Type B pancreatic cell (in vitro differentiated cells): ENCODE measurements at places on chromosomes 12 and 14. TPM values are rescaled to one million over a fixed set of nuclear protein-coding genes. Genes with fewer than 3 reads are reported as not detected.

Gene TMEM132C
- total RNA-seq = 4.3 and 61.8 TPM in 2 replicates

Gene FAM177A1
- 37.7 and 58.4 TPM in 2 replicates for total RNA-seq

Gene SERPINA10
- total RNA-seq = 1.5 and 2.8 TPM in 2 replicates

Gene OR4M1
- total RNA-seq = not detected in 2 replicates

Gene PLCZ1
- not detected in 2 replicates for total RNA-seq

Gene STAB2
- not detected in 2 replicates for total RNA-seq

Gene KRT73
- 0.12 TPM in 1 of 2 replicates, not detected in the other for total RNA-seq

Gene IQSEC3
- total RNA-seq = 3.7 and 4.2 TPM in 2 replicates

Gene NFATC4
- 33.8 and 130 TPM in 2 replicates for total RNA-seq

Gene CCDC177
- 0.21 and 3.4 TPM in 2 replicates for total RNA-seq

GRCh38 chr12:39905152-39905551, 200.7 kb downstream of the SLC2A13 start:
- H3K4me1 ChIP-seq = no peaks in the 10 kb centered on the region
- no peak overlapping the region for H3K4me3 ChIP-seq

DNA sequence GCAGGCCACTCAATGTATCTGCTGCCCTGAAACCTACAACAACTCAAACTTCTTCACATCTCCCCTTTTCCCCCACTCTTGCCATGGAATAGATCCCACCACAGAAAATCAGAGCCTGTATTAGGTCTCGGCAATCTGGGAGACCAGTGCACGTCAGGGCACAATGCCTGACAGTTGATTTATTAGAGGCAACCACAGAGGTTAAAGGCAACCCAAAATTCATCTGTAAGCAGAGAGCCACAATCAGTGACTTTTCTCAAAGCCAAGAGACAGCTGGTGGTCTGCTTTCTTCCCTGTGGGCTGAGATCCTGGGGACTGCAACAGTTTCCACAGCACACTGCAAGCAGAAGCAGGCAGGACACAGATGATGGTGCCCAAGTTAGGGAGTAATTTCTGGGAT, 169.0 kb upstream of the NTF3 start:
- no peak overlapping the region for H3K27ac ChIP-seq
- no peaks in the 10 kb centered on the region for H3K4me1 ChIP-seq
- DNase-seq = no peak
- H3K4me3 ChIP-seq = no peak overlapping the region
- H3K36me3 ChIP-seq = no peaks in the 10 kb centered on the region

- DNase-seq = no peak
- no peak overlapping the region for H3K4me3 ChIP-seq
- no peaks in the 10 kb centered on the region for H3K27me3 ChIP-seq
- no peaks in the 10 kb centered on the region for H3K36me3 ChIP-seq
- H3K4me1 ChIP-seq = no peaks in the 10 kb centered on the region
These were observed 123.9 kb upstream of the CCDC198 start for GRCh38 chr14:57617510-57617909.

- H3K4me1 ChIP-seq = no peaks in the 10 kb centered on the region
- no peak overlapping the region for H3K4me3 ChIP-seq
- DNase-seq = no peak
- no peaks in the 10 kb centered on the region for H3K27me3 ChIP-seq
These were observed 1089.3 kb downstream of the SLC16A7 start for GRCh38 chr12:60684988-60685655.

DNA sequence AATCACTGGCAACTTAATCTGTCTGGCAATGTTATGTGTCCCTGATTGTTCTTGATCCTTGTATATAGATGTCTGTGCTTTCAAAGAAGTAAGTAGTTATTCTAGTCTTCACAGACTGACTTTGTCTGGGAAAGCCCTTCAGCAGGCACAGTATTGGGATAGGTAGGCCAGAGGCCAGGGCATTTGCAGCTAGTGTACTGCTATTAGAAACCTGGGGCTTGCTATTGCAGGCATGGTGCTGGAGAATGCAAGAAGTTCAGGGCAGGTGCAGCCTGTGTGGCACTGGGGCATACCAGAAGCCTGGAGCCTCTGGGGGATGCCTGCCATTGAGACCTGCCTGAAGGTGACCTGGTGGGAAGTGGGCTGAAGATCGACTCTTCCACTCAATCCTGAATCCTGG, 96.3 kb downstream of the TMTC3 start:
- no peak for DNase-seq
- H3K4me1 ChIP-seq = no peaks in the 10 kb centered on the region

DNA sequence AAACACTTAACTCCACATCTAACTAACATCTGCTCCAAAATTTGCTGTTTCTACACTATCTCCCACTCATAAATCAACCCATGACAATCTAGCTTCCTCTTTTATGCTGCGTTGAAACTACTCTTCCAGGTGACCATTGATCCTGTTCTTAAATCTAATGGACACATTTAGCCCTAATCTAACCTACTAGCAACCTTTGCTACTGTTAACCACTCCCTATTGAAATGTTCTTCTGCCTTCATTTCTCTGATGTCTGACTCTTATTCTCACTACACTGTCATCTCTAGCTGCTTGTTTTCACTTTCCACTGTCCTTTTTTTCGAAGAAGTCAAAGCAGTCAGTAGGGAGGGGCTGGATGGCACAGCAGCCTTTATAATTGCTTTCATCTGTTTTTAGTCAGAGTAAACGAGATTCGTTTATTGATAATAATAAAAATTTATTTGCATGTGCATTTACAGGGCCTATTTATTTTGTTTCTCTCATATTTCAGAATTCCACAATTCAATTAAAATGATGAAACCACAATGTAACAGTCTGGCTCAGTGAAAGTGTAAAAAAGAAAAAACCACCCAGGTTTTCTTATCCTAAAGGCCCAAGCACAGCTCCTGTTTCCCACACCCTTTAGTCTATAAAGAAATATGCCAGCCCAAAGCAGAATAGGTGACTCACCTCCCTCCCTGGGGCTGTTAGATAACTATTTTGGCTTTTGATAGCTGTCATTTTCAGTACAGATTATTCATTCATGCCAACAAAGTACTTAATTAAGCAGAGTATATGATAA, 44.9 kb downstream of the ATP2B1 start:
- H3K27me3 ChIP-seq = no peaks in the 10 kb centered on the region
- peaks cover 19% of the 10 kb centered on the region for H3K36me3 ChIP-seq
- peaks cover 24% of the 10 kb centered on the region for H3K4me1 ChIP-seq
- DNase-seq = no peak
- H3K27ac ChIP-seq = no peak overlapping the region
- no peak overlapping the region for H3K4me3 ChIP-seq

- no peaks in the 10 kb centered on the region for H3K27me3 ChIP-seq
- H3K36me3 ChIP-seq = no peaks in the 10 kb centered on the region
- no peak overlapping the region for H3K27ac ChIP-seq
- no peak for DNase-seq
- H3K4me1 ChIP-seq = no peaks in the 10 kb centered on the region
- H3K4me3 ChIP-seq = no peak overlapping the region
These were observed 69.5 kb upstream of the LMO3 start for GRCh38 chr12:16675438-16675837.

DNA sequence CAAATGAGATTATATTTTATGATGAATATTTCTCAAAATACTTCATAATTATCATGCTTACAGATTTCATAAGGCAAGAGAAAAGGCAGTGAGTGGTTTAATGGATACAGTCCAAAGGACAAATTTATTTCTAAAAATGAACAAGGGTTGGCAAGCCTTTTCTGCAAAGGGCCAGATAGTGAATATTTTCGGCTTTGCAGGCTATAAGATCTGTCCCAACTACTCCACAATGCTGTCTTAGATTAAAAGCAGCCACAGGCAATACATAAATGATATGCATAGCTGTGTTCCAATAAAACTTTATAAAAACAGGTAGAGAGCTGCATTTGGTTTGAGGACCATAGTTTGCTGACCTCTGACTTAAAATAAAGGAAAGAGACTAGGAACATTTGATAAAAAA, 42.9 kb upstream of the STK38L start:
- H3K27ac ChIP-seq = no peak overlapping the region
- no peak for DNase-seq
- H3K36me3 ChIP-seq = no peaks in the 10 kb centered on the region
- H3K4me3 ChIP-seq = no peak overlapping the region
- H3K4me1 ChIP-seq = no peaks in the 10 kb centered on the region

- no peaks in the 10 kb centered on the region for H3K27me3 ChIP-seq
- H3K27ac ChIP-seq = no peak overlapping the region
- DNase-seq = no peak
- H3K4me1 ChIP-seq = peaks cover 6% of the 10 kb centered on the region
- no peak overlapping the region for H3K4me3 ChIP-seq
These were observed 1.8 kb downstream of the IGF1 start for GRCh38 chr12:102478405-102479098.

DNA sequence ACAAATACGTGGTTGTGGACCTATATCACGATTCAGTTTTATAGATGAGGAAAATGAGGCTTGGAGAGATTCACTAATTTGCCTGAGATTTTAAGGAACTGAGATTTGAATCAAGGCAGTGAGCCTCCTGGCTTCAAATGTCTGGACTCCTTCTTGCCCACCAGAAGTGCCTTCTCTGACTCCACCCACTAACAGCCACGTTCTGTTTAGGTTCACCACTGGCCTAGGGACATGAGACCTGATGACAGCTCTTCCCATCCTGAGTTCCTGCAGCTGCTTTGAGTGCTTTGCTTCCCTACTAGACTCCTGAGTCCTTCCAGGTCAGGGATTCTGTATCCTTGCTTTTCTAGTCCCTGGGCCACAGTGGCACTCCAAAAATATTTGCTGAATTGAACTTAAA, 57.1 kb downstream of the PLBD1 start:
- H3K27ac ChIP-seq = no peak overlapping the region
- no peaks in the 10 kb centered on the region for H3K27me3 ChIP-seq
- H3K4me1 ChIP-seq = no peaks in the 10 kb centered on the region
- no peak overlapping the region for H3K4me3 ChIP-seq
- H3K36me3 ChIP-seq = peaks cover 34% of the 10 kb centered on the region
- no peak for DNase-seq

DNA sequence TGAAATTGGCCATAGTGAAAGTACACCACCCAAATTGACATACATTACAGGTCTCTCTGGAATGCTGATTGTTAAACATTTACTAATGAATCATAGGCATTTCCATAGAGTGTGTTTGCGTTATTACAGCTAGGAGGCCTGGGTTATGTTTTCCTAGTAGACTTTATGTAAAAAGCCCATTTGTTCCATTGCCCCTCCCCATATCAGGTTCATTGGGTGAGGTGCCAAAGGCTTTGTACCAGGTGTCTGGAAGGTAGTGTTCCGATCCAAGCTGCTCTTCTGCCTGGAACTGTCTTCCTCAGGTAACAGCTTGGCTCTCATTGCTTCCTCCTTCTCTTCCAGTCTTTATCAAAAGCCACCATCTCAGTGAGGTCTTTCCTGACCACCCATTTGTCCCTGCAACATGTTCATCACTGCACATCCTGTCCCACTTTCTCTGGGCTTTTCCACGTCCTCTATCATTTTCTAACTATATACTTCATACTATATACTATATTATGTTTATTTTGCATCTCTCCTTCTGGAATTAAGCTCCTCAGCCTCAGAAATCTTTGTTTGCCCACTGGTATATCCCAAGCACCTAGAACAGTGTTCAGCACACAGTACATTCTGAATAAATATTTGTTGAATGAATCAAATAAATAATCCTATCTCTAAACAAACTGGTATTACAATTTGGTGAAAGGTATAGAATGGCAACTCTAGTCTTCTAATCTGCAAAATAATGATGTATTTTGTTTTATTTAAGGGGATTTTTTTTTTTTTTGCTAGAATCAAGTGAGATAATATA, 252.3 kb downstream of the KTN1 start:
- no peaks in the 10 kb centered on the region for H3K27me3 ChIP-seq
- peak overlapping the region; percentile 41 for H3K27ac ChIP-seq
- no peaks in the 10 kb centered on the region for H3K36me3 ChIP-seq
- H3K4me1 ChIP-seq = no peaks in the 10 kb centered on the region
- no peak overlapping the region for H3K4me3 ChIP-seq
- DNase-seq = no peak

DNA sequence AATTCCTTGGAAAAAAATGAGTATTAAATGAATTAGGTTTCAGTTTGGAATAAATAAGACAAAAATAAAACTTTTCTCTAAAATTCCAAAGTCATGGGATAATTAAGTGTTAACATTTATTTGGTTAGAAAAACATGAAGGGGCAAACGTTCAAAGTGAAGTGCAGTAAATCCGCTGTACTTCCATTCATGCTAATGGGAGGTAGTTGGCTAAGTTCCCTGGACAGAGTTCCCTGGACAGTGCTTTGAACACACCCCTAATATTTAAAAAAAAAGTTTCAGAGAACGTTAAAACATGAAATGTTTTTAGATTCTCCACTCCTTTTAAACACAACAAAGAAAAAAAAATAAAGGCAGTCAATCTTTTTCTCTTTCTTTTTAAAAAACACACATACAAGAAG, 16.3 kb downstream of the ALX1 start:
- H3K4me1 ChIP-seq = no peaks in the 10 kb centered on the region
- H3K27me3 ChIP-seq = no peaks in the 10 kb centered on the region
- H3K36me3 ChIP-seq = no peaks in the 10 kb centered on the region
- no peak for DNase-seq
- no peak overlapping the region for H3K4me3 ChIP-seq

GRCh38 chr12:113445544-113446171, 23.5 kb downstream of the SDSL start:
- H3K27me3 ChIP-seq = peaks cover 63% of the 10 kb centered on the region
- DNase-seq = no peak
- no peak overlapping the region for H3K4me3 ChIP-seq
- H3K27ac ChIP-seq = no peak overlapping the region

DNA sequence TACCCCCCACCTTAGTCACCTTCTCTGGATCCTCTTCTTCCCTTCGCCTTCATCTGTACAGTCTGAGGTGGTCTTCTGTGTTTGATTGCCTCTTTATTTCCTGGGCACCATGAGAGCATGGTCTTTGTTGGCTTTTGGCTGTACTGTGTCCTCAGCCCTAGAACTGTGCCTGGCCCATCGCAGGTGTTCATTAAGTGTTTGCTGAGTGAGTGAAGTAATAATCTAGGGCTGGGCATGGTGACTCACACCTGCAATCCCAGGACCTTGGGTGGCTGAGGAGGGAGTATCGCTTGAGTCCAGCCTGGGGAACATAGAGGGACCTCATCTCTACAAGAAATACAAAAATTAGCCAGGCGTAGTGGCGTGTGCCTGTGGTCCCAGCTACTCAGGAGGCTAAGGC, 13.9 kb downstream of the ALDH2 start:
- H3K27ac ChIP-seq = peak overlapping the region; percentile 30
- H3K4me3 ChIP-seq = no peak overlapping the region
- no peaks in the 10 kb centered on the region for H3K27me3 ChIP-seq
- peaks cover 13% of the 10 kb centered on the region for H3K36me3 ChIP-seq
- H3K4me1 ChIP-seq = peaks cover 7% of the 10 kb centered on the region

DNA sequence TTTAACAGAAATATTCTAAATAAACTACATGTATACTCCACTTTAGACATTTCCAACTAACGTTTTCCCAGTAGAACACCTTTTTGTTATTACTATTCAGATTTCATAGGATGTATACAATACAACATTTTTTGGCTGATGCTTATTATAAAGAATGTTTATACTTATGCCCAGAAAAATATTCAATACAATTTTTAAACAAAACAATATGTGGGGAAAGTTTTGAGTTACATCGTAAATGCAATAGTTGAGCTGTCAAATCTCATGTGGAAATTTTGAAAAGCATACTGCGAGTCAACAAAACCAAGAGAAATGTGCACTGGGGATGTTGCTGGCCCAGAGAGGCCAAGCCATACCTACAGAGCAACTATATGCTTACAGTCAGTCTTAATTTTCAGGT, 18.2 kb upstream of the MON2 start:
- peaks cover 13% of the 10 kb centered on the region for H3K27me3 ChIP-seq
- H3K36me3 ChIP-seq = no peaks in the 10 kb centered on the region
- H3K4me1 ChIP-seq = no peaks in the 10 kb centered on the region
- no peak overlapping the region for H3K27ac ChIP-seq
- H3K4me3 ChIP-seq = no peak overlapping the region
